Daoy (cell line): ENCODE measurements at places on chromosomes 7 and 10. TPM values are rescaled to one million over a fixed set of nuclear protein-coding genes. Genes with fewer than 3 reads are reported as not detected.
A peak's percentile ranks its signal among the peaks of the same experiment; 100 is the strongest.

DNA sequence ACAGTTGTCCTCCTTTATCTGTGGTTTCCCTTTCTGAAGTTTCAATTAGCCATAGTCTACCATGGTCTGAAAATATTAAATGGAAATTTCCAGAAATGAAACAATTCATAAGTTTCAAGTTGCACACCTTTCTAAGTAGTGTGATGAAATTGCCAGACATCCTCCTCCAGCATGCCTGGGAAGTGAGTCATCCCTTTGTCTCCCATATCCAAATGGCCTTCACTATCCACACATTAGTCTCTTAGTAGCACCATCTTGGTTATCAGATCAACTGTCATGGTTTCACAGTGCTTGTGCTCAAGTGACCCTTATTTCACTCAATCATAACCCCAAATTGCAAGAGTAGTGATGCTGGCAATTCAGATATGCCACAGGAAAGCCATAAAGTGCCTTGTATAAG lies 83.4 kb upstream of the PPP1R9A start:
- peak; percentile 79 for DNase-seq

- DNase-seq = peak; percentile 58
Measured at GRCh38 chr7:40680657-40681056, 545.9 kb downstream of the SUGCT start.

DNA sequence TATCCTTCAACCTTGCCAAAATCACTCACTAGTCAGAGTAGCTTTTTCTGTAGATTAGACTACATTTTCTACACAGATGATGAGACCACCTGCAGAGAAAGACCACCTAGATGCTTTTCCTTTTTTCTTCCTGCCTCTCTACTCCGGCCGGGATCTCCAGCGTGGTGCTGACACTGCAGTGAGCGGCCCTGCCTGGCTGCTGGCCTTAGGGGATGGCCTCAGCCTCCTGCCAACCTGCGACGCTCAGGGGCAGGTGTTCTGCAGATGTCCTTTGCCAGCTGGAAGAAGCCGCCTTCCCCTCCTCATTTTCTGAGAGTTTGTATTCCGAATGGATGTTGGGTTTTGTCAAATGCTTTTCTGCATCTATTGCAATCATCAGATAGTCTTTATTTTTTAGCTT lies 43.5 kb upstream of the NKX6-2 start:
- no peak for DNase-seq

DNA sequence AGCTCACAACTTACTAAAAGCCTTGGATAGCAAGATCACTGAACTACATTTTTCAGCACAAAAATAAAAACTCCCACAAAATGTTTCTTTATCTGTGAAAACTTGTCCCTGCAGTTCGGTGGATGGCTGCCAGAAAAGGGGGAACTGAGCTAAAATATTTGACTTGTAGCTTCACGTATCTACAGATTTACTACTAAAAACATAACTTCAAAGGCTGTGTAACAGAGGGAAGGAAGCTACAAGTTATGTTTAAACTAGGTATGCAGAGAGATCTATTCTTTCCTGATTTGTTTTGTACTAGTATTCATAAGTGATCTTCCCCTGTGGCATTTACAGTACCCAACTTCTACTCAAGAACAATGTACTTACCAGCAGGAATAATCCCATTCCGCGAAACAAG lies 25.1 kb downstream of the SGCE start:
- no peak for DNase-seq

- no peak for DNase-seq
Measured at GRCh38 chr7:142884286-142884640, 1.3 kb downstream of the TRPV6 start.

DNA sequence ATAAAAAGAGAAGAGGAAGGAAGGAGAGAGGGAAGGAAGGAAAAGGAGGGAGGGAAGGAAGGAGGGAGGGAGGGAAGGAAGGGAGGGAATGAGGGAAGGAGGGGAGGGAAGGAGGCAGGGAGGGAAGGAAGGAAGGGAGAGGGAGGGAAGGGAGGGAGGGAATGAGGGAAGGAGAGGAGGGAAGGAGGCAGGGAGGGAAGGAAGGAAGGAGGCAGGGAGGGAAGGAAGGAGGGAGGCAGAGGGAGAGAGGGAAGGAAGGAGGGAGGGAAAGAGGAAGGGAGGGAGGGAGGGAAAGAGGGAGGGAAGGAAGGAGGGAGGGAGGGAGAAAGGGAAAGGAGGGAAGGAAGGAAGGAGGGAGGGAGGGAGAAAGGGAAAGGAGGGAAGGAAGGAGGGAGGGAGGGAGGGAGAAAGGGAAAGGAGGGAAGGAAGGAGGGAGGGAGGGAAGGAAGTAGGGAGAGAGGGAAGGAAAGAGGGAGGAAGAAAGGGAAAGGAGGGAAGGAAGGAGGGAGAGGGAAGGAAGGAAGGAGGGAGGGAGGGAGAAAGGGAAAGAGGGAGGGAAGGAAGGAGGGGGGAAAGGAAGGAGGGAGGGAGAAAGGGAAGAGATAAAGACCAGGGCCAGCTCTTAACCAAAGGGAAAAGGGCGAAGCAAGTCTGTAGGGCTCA lies 5.7 kb upstream of the LAT2 start:
- no peak for DNase-seq

FMC1 gene
- total RNA-seq = 0.65 and 9.2 TPM in 2 replicates

HOXA9 gene
- total RNA-seq = 1.8 TPM in 1 of 2 replicates, not detected in the other

CLCN1 gene
- total RNA-seq = 0.23 TPM in 1 of 2 replicates, not detected in the other

CUBN gene
- total RNA-seq = 0.71 and 1.7 TPM in 2 replicates

PLAU gene
- 159 and 165 TPM in 2 replicates for total RNA-seq
